ENCODE measurements at places on chromosomes 1 and 21.

DNA sequence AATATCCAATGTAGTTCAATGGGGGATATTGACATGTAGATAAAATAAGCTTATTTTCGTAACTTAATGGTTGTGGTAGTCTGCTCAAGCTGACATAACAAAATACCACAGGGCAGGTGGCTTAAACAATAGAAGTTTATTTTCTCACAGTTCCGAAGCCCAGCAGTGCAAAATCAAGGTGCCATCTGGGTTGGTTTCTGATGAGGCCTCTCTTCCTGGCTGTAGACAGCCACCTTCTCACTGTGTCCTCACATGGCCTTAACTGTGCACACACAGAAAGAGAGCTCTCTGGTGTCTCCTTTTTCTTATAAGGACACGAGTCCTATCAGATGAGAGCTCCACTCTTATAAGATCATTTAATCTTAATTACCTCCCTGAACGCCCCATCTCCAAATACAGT lies 64.8 kb upstream of the IPO9 start:
- DNase-seq = no peak

DNA sequence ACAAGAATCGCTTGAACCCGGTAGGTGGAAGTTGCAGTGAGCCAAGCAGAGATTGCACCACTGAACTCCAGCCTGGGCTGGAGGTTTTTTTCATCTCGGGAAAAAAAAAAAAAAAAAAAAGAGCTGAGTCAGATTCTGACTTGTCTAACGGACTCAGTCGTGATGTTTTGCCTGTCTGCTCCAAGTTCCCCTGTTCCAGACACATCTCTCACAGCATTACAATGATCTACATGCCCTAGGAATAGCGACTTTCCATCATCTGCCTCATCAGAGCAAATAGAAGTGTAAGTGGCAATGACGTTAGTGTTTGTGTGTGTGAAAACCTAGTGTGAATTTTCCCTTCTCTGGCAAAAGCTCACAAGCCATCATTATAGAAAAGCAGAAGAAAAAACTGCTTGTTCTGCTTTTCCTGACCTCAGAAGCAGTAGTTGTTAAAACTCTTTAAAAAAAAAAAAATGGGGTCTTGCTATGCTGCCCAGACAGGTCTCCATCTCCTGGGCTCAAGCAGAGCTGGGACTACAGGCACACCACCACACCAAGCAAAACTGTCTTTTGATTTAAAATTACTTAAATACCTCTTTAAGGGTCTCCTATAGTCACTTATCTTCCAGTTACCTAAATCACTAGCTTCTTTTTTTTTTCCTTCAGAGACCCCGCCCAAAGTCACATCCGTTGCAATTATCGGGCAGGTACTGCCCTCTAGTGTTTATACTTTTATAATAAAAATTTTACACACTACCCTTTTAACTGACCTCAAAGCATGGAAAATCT lies 37.3 kb downstream of the PLEKHO1 start:
- no peak for DNase-seq

DNA sequence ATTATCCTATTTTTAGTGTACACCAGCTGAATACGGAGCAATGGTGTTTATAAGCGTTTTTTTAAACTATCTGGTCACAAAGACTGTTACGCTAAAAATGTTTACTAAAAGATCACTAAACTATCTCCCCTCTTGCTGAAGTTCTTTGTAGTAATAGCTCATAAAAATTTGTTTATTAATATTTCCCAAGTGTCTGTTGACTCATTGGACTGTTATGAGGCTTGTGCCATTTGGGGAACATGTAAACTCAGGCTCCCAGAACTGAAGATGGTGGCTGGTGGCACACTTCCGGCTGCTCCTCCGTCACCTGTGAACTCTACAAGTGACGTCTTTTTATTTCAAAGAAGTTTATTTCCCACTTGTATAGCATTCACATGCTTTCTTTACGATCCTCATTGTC lies 46.3 kb downstream of the AIDA start:
- no peak for DNase-seq

DNA sequence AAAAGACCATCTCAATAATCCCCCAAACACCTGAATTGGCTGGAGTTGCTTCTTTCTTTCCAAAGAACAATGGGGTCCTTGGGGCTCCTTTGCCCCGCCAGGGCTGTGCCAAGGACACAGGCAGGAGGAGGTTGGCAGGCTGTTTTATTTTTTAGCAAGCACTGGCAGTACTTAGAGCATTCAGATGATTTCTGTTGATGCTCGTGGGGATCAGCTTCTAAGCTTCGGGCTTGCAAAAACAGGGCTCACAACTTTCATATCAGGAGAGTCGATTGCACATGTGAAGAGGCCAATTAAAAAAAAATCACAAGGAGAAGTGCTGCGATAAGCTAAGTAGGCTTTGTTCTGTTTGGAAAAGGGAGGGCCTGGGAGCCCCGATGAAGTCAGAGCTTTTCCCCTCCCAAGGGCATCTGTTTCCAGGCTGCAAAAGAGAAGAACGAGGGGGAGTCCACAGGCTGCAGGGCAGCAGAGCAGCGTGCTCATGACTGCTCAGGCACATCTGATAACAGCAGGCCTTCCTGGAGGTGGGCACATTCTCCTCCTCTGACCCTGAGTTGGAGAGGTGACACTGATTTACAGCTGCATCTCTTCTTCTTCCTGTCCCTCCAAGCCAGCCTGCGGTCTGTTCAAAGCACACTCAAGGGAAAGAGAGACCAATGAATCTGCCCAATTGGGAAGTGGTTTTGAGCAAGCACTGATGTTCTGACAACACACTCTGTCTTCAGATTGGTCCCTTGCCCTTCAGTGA lies 27.3 kb upstream of the BCAR3 start:
- no peak for DNase-seq

GRCh38 chr1:19750882-19751276 lies 48.8 kb downstream of the TMCO4 start:
- no peak for DNase-seq

DNA sequence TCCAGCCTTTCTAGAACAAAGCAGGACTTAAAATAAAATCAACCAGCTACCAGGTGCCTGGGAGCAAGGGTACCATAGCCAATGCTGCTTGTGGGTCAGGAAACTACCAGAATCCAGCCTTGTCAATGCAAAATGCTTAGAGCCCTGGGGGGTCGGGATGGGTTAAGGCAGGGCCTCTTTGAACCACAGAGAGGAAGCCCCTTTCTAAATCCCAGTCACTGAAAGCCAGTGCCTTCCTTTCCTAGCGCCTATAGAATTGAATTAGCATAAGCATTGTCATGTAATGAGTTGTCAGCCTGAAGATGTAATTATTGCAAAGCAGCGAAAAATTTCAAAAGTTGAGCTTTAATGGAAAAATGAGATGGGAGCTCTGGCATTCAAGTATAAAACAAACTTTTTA lies 176.6 kb upstream of the DAB1 start:
- DNase-seq = no peak
